ENCODE measurements at places on chromosomes 12 and 14.

GRCh38 chr12:83666690-83667089, 980.0 kb downstream of the TMTC2 start:
- no peak for DNase-seq

DNA sequence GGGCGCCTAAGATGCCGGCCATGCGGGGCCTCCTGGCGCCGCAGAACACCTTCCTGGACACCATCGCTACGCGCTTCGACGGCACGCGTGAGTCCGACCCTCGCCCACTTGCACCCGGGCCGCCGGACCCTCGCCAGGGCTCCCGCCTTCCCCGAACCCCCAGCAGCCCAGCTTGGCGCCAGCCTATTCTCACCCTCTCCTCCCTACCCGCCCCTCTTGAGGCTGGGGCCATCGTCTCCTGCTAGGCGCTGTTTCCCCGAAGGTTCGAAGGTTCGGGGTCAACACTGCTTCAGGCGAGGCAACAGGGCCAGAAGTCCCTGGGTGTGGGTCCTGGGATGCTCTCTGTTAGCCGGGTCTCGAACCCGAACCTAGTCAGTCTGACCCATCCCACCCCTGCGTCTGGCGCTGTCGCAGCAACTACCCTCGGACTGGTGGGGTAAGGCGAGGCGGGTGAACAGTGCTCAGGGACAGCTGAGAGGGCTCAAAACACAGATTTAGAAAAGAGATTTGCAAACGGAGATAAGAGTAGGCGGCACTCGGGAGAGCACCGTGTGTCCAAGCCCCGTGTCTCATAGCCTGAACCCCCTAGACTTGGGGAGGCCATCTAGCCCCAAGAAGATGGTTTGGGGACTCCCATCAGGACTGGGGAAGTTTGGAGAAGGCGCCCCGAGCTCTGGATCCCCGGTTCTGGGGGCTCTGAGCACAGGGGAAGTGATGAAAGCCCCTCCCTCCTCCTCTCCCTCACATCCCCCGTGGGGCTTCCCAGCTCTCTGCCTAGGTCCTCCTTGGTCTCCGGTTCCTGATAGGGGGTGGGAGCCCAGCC, 787 bp downstream of the KCNH3 start:
- DNase-seq = no peak

DNA sequence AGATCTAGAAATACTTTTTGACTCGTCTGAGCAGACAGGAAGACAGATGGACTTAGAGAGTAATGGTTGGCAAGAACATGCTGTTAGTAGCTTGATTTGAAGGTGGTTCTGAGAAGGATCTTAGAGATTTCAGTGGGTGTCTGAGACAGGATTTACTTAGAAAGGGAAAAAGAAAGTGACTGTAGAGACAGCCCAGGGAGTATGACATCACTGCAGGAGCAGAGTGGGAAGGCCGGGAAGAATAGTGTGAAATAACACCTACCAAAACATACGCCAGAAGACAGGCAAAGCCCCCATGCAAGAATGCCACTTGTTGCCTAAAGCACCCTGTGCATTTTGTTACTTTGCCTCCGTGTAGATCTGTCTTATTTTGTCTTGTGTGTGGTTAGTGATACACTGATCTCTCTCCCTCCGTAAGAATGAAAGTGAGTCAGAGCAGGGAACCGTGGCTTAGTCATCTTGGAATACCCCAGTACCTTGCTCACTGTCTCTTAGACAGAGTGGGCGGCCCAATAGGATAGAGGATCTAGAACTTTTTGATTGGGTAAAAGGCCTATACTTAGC, 161.3 kb upstream of the IFNG-AS1 start:
- no peak for DNase-seq

DNA sequence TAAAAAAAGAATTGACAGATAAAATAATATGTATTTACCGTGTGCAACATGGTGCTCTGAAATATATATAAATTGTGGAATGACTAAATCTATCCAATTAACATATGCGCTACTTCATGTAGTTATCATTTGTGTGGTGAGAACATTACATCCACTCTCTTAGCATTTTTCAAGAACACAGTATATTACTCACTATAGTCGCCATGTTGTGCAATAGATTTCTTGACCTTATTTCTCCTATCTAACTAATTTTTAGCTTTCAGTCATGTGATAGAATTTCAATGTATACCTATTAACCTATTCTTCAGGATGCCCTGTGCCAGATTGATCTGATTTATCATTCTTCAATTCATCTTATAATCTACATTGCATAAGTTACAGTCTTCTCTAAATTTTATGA, 178.6 kb downstream of the BCAT1 start:
- DNase-seq = no peak

DNA sequence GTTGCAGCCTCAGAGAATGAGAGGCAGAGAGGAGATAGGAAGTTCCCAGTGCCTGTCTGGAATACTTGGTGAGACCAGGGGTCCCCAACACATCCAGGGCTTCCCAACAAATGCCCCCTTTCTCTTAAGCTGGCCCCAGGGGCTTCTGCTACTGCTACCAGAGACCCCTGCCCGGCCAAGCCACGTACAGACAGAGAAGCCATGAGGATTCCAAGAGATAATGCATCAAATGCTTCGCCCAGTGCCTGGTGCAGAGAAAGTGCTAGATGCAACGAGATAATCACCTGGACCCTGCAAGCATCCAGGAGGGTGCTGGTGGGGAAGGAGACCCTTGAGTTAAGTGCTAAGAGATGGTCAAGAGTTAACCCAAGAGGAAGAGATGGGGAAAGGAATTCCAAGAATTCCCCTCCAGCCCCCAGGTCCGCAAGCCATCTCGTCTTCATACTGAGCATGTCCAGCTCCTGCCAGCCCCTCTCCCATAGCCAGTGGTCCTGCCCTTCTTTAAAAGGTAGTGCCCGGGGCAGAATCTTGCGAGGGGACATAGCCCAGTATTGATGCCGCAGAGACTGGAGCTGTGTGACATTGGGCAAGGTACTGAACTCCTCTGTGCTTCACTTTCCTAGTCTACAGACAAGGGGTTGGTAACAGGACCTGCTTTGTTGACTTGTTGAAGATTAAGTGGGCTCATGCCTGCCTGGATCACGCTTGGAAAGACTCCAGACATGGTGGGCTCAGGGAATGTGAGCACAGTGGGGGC, 103.3 kb downstream of the CALM1 start:
- no peak for DNase-seq

- no peak for DNase-seq
Observed at GRCh38 chr12:58873496-58873895, 46.8 kb downstream of the LRIG3 start.

- no peak for DNase-seq
Observed at GRCh38 chr12:82745807-82746206, 59.1 kb downstream of the TMTC2 start.

GRCh38 chr14:29236401-29236800, 469.8 kb downstream of the FOXG1 start:
- DNase-seq = no peak

Measured in stimulated activated CD8-positive, alpha-beta memory T cell treated with anti-CD3 and anti-CD28 coated beads, Interleukin-15, amount 100 ng/mL, for 24 hours (primary cell).